ENCODE measurements at places on chromosomes 6 and 20.

GRCh38 chr6:149476789-149477455, 7.9 kb downstream of the ZC3H12D start:
- no peak for DNase-seq

GRCh38 chr6:882084-882598, 189.2 kb upstream of the EXOC2 start:
- DNase-seq: no peak

- no peak for DNase-seq
These were observed 21.3 kb downstream of the PRR18 start for GRCh38 chr6:166286839-166287271.

DNA sequence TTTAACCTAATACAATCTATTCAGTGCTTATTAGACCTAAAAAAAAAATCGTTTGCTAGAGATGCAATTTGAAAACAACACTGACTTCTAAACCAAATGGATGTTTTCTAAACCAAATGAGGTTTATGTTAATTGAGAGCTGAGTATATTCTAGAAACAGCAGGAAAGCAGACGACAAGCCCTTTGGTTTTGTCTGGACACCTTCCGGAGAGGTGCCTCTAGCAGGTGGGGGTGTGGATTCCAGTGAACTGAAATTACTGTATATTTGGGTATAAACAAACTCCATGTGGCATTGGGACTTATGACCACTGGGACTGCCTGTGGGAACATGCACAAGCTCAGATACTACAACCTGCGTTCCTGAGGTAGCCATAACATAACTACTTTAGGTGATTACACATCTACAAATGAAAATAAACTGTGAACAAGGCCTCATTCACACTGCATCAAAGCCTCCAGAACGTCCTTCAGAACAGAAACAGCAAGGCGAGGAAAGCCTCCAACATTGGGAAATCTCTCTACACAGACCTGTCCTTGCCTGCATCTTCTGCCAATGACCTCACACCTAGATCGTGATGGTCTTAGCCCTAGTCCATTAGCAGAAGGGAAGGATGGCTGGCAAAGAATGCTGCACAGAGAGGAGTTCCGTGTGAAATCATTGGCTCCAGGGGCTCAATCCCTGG, 206.8 kb upstream of the FOXQ1 start:
- no peak for DNase-seq

- DNase-seq: no peak
These were observed 2.2 kb downstream of the FBXL4 start for GRCh38 chr6:98945311-98946115.

DNA sequence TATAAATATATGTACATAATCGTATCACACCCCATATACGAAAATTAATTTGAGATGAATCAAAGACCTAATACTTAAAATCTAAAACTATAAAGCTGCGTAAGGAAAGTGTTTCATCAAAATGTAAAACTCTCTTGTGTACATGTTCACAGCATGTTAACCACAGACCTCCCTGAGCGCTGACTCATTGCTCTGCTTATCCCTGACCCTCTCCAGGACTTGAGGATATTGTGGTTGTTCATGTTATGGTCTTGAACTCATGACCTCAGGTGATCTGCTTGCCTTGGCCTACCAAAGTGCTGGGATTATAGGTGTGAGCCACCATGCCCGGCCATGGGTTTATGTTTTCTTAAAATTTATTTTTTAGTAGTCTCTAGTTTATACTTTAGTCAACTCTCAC, 14.2 kb downstream of the FAM83B start:
- no peak for DNase-seq

DNA sequence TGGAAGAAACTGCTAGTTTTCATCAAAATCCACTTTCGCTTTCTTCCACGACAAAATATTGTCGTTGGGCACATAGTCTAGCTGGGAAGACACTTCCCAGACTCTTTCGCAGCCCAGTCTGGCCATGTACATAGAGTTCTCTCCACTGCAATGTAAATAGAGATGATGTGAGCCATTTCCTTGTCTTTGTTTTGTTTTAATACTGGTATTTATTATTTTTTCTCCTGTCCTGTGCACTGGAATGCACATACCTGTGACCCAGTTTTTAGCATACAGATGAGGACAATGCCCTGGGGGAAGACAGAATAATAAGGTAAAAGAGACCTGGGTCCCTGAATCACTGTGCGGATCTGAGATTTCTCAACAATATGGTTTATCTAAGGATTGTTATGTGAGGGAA, 149.5 kb upstream of the BMP5 start:
- DNase-seq: no peak

DNA sequence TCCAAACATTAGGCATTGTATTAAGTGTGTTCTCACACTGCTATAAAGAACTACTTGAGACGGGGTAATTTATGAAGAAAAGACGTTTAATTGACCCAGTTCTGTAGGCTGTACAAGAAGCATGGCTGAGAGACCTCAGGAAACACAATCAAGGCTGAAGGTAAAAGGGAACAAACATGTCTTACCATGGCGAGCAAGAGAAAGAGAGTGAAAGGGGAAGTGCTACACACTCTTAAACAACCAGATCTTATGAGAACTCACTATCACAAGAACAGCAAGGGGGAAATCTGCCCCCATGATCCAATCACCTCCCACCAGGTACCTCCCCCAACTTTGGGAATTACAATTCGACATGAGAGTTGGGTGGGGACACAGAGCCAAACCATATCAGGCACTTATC, 86.6 kb upstream of the TOP1 start:
- no peak for DNase-seq

DNA sequence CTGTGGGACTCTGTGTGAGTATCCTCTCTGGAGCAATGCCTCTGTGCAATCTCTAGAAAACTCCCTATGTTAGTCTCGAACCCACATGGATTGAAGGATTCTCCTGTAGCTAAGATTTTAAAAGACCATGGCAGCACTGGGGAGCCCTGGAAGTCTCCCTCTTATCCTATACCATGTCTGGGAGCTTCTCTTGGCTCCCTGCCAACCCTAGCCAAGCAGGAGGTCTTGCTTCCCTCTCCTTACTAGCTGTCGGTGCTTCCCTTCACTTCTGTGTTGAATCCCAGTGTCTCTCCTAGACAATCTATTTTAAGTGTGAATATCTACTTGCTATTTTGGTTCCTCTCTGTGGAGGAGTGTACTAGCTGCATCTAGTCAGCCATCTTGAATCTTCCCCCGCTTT, 118.8 kb upstream of the NRN1 start:
- DNase-seq: no peak

GRCh38 chr6:34237316-34237721, 646 bp downstream of the HMGA1 start:
- DNase-seq: no peak

GRCh38 chr6:75317503-75318206, 33.1 kb upstream of the TMEM30A start:
- no peak for DNase-seq

GRCh38 chr6:36912586-36912985, 26.8 kb downstream of the C6orf89 start:
- DNase-seq: peak; percentile 10

- no peak for DNase-seq
These were observed 302.9 kb downstream of the PTPRT start for GRCh38 chr20:42886801-42887200.

- no peak for DNase-seq
These were observed 4.9 kb upstream of the PTK6 start for GRCh38 chr20:63542031-63542559.

DNA sequence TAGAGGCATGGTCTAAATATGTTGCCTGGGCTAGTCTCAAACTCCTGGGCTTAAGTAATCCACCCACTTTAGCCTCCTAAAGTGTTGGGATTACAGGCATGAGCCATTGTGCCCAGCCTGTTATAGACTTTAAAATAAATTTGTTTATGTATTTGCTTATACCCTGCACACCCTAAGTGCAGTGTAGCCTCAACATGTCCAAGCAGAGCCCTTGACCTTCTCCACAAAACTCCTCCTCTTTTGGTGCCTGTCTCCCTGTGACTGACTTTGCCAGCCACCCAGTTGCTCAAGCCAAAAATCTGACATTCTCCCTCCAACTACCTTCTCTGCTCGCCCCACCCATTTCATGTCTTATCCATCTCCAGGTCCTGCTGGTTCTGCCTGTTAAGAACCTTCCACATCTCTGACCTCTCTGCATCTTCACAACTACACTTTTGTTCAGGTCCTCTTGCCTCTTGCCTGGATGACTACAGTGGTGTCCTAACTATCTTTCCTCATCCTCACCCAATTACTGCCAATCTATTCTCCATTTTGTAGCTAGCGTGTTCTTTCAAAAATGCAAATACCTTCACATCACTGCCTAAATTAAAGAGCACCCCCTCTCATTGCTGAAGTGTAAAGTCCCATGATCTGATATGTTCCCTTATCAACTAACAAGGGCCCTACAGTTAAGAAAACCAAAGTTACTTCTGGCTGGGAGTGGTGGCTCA, 11.2 kb upstream of the KIFC1 start:
- no peak for DNase-seq

- no peak for DNase-seq
These were observed 37.2 kb upstream of the PLCB1 start for GRCh38 chr20:8094850-8095249.

DNA sequence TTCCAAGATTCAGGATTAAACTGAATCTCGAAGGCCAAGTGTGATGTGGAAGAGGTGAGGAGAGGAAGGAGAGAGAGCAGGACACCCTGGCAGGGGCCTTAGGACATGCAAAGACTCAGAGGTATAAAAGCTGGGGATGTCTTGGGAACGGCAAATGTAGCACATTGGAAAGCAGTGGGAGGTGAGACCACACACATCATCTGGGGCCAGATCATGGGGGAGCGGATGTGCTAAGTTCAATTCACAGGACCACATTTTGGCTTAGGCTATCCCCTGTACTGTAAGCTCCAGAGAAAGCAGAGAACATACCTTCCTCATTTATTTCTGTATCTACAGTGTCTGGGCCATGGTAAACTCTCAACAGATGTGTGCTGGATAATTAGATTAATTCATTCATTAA, 59.5 kb upstream of the MBOAT1 start:
- DNase-seq: no peak

GRCh38 chr20:19735446-19735845, 22.6 kb upstream of the RIN2 start:
- DNase-seq: no peak

- DNase-seq: no peak
These were observed 42.0 kb downstream of the HLA-DRB5 start for GRCh38 chr6:32488083-32488482.

- DNase-seq: no peak
These were observed 124.2 kb downstream of the SLC24A3 start for GRCh38 chr20:19336631-19337030.

DNA sequence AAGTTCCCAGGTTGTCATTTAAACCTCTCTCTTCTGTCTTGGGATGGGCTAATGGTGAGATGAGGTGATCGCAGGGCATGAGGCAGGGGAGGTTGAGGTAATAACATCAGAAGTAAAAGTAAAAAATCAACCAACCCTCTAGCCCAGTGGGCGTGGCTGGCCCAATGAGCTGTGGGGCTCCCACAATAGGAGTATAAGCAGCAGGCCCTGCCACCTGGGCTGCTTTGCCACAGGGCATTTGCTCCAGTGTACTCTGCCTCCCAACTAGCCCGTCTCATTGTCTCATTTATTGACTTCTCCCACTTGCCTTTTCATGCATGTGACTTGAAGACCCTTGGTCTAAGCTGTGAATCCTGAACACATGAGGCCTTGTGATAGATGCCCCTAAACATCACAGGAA, 62.8 kb downstream of the PHACTR3 start:
- no peak for DNase-seq

DNA sequence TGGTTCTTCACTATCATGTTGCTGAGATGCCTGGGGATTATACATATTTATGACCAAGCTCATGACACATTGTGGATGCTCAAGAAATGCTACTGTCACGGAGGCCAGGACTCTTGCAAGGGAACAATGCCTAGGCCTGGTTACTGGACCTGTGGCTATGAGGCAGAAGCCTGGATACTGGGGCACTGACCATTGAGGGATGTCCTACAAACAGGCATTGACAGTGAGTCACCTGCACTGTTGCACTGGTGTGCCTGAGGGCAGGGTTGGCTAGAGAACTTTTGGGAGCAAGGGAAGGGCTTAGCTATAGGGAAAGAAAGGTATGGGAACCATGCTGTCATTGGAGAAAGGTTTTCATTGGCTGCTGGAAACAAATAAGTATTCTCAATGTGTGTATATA, 313.1 kb upstream of the SUPT3H start:
- no peak for DNase-seq

- DNase-seq: no peak
These were observed 542.9 kb upstream of the IMPG1 start for GRCh38 chr6:76615395-76615794.

DNA sequence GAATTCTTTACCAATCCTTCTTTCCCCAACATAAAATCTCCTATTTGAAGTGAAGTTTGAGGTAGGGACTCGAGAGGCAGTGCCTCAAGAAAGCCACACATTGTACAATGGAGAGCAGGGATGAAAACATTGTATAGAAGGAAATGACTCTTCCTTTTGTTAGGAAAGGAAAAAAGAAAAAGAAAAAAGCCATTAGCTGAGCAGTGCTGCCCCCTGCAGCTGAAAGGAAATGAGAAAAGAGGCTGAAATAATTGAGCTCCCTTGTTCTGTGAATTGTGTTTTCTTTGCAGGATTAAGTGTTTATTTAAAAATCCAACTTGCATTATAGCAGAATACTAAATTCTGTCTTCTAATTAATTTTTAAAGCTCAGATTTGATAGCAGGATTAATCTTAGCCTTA, 162.9 kb upstream of the SASH1 start:
- no peak for DNase-seq

- no peak for DNase-seq
These were observed 91.8 kb upstream of the CNKSR3 start for GRCh38 chr6:154602296-154602695.

GRCh38 chr6:16839631-16840179, 78.4 kb upstream of the ATXN1 start:
- no peak for DNase-seq

- DNase-seq: no peak
These were observed 10.3 kb downstream of the SLC2A4RG start for GRCh38 chr20:63749597-63750508.

DNA sequence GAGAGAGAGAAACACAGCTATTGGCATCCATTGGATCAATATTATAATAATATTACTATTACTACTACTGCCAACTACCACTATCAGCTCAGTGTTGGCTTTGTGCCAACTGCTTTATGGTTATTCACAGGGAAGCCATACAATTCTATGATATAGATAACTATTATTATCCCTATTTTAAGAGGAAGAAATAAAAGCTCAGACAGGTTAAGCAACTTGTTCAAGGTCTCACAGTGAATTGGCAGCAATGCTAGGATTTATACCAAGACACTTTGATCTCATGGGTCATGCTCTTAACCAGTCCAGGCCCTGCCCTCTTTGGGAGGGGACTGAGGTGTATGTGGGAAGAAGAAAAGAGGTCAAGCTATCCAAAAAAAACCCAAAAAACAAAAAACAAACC, 82.0 kb upstream of the TRAF3IP2 start:
- no peak for DNase-seq

DNA sequence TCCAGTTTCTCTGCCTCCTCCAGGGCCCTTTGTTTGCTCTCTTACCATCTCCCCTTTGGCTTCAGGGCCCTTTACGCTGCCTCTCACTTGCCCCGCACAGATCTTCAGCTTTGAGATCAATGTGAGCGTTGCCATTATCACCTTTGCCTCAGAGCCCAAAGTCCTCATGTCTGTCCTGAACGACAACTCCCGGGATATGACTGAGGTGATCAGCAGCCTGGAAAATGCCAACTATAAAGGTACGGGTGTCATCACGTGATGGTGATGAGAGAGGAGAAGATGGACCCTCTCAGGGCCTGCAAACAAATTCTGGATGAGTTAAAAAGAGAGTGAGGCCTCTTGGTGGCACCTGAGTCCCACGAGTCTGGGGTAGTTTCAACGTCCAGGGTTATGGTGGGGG, 8.3 kb downstream of the C2 start:
- DNase-seq: no peak
